ENCODE measurements at places on chromosomes 12 and 14.

GRCh38 chr14:61342932-61343331 is 21.6 kb downstream of the PRKCH start:
- no peak for DNase-seq

GRCh38 chr12:23484238-23484637 is 465.2 kb downstream of the SOX5 start:
- DNase-seq = no peak

DNA sequence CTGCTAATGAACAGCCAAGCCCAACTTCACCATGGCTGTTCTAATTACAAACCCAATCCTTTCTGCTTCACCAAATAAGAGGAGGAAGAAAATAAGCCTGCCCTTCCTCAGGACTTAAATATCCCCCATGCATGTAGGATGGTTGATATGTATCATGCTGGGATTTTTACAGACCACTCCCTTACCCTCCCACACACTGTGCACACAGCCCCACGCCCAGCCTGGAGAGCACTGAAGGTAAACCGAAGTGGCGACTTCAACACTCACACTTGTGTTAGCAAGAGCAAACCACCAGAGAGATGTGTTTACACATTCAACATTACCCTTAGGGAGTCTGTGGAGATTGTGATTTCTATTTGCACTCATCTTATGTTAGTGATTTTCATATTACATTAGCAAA is 241.2 kb downstream of the EGLN3 start:
- no peak for DNase-seq

DNA sequence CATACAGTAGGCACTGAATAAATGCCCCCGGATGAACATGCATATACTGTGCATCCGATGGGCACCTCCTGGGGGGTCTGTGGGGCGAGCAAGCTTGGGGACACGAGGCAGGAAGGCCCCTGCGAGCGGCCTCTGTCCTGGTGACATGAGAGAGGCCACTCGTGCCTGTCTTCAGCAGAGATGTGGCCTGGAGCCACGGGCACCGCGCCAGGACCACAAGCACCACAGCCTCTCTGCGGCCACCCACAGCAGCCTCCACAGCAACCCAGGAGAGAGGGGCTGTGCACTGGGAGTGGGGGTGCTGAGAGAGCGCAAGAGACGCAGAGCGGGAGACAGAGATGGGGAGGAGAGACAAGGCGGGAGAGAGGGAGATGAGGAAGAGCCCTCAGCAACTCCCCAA is 118.5 kb downstream of the RFLNA start:
- DNase-seq = no peak

DNA sequence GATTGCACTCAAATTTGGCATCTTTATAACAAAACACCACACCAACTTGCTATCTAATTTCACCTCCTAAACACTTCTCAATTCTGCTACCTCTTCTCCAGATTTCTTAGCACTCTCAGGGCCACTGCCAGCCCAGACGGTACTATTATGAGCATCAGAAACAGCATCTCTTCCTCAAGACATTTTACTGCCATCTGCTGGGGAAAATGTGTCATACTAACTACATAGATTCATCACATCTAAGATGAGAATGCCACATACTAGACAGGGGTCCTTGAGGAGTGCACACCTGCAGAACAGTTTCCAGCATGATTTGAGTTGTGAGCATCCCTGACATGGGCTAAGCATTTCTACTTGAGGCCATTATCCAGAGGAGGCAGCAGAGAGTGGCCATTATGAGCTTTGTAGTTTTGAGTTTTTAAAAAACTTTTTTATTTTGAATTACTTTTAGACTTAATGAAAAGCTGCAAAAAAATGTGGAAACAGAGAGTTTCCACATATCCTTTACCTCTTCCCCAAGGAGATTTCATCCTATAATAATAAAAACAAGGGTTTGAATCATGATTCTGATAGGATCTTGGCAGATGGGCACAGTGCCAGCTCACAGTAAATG is 15.1 kb upstream of the GRIP1 start:
- DNase-seq = no peak

- no peak for DNase-seq
These were observed 63.4 kb upstream of the PLEKHG3 start for GRCh38 chr14:64640839-64641238.

DNA sequence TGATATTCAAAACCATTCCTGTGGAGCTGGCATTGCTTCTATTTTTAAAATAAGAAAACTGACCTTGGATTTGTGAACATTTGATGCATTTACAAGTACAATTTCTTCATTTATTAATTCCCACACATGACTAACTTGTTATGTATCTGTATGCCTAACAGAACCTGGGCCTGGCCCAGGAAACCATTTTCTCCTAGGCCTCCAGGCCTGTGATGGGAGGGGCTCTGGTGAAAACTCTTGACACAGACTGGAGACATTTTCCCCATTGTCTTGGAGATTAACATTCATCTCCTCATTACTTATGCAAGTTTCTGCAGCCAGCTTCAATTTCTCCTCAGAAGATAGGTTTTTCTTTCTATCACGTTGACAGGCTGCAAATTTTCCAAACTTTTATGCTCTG is 42.0 kb downstream of the GLIPR1L2 start:
- no peak for DNase-seq

GRCh38 chr12:115620816-115621215 is 656.7 kb downstream of the MED13L start:
- no peak for DNase-seq

- DNase-seq = no peak
These were observed 663.4 kb downstream of the SLC16A7 start for GRCh38 chr12:60259225-60259624.

- no peak for DNase-seq
These were observed 9.4 kb downstream of the CDCA4 start for GRCh38 chr14:105011312-105011990.

- DNase-seq = no peak
These were observed 17.4 kb downstream of the FAM181A start for GRCh38 chr14:93944348-93945069.

DNA sequence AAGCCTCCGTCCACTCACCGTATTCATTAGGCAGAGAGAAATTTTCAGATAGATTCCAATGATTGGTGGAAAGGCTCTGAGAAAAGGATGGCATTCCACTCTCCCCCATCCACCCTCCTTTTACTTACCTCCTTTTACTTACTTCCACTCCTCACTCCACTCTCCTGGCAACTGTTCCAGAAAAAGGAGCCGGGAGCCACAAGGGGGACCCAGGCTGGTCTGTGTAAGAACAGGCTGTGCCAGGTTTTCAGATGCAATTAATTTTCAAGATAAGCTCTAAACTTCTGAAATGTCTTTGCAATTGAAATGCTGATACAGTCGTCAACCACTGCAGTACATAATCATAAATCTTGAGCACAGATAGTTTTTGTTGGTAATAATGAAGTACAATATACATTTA is 248.8 kb downstream of the ANO6 start:
- no peak for DNase-seq
